NCI-H748 treated with DMSO at 0.1 percent for 48 hours (cell line): ENCODE measurements at places on chromosomes 1 and 21.

- no peak for DNase-seq
Observed at GRCh38 chr1:54940042-54940441, 40.4 kb upstream of the TMEM61 start.

- no peak for DNase-seq
Observed at GRCh38 chr1:36023098-36023769, 60.7 kb upstream of the TEKT2 start.

GRCh38 chr1:156550346-156550745, 22.0 kb downstream of the IQGAP3 start:
- no peak for DNase-seq

DNA sequence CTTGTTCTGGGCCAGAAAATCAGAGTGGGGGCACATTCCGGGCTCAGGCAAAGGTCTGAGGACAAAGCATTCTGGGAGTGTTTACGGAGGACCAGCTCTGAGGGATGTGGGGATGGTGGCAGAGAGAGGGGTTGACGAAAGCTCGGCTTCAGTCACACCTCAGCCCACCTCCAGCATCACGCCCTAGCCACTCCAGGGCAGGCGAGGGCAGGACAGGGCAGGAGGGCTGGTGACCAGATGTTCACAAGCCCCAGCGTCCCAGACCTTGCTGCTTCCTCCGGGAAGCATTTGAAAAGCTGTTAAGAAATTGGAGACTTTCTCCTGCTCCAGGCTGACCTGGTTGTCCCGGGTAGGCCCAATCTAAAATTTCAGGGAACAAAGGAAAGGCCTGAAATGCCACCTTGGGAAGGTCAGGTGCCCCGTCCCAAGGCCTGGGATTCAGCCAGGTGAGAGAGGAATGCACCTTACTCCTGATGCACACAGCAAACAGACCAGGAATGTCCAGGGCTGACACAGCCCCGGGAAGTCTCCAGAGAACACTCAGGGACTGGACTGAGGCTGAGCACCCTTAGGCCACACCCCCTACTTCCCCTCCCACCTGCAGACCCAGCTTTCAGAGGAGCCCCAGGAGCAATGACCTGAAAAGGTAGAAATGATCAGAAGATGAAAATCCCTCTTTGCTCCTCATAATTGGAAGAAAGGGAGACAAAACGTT, 71.9 kb upstream of the KLHDC7A start:
- DNase-seq = no peak

DNA sequence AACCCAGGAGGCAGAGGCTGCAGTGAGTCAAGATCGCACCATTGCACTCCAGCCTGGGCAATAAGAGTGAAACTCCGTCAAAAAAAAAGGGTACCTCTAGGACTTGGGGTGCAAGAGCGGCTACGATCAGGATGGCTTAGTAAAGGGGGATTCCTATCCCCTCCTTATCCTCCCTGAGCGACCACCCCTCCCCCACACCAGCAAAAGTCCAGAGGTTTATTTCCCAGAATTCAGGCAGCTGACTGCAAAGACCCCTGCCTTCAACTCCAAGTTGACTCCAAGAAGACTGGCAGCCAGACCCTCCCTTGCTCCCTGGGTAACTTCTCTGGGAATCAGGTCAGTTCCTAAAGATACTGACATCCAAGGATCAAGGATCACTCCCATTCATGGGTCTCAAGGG, 12.4 kb upstream of the PRDM16 start:
- no peak for DNase-seq

DNA sequence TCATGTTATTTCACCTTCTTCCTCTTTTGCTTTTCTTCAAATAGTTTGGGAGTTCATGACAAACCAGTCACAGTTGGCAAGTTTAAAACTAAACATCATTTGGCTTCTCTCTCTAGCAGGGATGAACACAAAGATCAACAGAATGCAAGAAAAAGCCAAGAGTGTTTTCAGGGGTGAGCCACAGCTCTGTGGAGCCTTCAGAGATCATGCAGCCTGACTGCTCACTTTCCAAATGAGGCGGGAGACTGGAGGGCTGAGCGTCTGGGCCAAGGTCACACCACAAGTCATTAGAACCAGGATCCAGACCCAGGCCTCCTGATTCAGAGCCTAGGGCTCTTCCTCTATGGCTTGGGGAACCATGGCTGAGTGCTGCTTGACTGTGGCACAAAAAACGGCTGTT, 2.7 kb downstream of the DPT start:
- DNase-seq = no peak

GRCh38 chr1:87744056-87744455, 415.4 kb downstream of the LMO4 start:
- no peak for DNase-seq

DNA sequence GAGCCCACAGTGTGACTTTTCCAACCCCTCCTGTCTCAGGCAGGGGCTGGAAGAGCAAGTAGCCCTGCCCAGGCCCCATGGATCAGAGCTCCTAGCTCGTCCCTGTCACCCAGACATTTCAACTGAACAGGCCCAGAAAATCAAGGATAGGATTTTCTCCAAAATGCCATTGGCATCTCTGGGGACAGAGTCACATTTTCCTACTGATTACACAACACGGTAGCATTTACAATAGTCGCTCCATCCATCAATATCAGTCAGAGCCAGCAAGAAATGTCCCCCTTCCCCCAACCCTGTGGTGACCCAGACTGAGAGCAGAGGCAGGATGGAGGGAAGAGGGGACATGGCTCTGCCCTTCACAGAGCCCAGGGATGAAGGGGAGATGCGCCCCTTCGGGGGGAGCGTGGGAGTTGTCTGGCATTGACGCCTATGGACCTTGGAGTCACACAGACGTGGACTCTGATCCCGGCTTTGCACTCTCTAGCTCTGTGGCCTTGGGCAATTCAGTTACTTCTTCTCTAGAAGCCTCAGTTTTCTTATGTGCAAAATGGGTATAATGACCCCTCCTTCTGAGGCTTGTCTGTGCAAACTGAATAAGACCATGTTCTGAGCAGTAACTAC, 275.6 kb downstream of the FOXD2 start:
- DNase-seq = no peak

- no peak for DNase-seq
Observed at GRCh38 chr1:32981003-32981901, 16.6 kb upstream of the RNF19B start.

- DNase-seq = no peak
Observed at GRCh38 chr1:171296897-171297296, 17.1 kb upstream of the FMO4 start.

DNA sequence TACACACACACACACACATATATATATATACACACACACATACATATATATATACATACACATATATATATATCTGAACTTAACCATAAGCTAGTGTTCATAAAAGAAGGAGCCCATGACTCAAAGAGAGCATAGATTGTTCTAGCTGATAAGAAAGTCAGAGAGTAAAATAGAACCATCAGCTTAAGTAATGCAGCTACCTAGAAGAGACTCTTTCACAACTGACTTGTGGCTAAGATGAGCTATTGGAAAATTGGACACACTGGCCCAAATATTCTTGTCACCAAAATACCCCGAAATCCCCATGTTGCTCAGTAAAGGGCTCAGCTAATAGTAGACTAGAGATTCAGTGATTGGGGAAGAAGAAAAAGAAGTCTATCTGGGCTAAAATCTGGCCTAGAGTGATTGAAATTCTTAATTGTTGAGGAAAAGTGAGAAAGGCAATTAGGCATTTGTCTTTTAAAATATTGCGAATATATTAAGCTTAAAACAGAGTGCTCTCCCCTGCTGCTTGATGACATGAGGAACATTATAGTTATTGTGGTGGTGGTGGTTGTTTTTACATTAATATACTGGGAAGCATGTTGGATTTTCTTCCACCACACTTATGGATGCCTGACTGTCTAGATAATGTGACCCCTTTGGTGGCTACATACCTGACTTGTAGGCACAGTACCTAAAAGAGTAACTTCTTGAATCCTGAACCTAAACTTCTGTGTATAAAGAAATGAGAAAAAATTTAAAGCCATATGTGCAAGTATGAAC, 6.3 kb downstream of the SLAMF1 start:
- DNase-seq = no peak

- no peak for DNase-seq
Observed at GRCh38 chr21:25979845-25980616, 190.5 kb downstream of the APP start.

DNA sequence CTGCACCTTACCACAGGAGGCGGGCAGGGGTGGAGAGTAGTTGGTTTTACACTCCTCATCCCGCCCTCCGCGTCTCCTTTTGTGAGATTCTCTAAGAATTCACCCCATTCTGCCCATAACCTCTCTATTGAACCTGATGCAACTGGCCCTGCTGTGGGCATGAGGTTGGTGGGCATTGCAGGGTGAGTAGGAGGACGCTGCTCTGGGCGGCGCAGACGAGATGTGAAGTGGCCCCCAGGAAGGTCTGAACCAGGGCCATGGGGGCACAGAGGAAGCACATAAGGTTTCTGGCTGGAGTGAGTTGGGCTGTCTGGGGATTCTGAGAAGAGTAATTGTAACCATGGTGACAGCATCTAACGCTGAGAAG, 8.8 kb downstream of the PADI1 start:
- no peak for DNase-seq

DNA sequence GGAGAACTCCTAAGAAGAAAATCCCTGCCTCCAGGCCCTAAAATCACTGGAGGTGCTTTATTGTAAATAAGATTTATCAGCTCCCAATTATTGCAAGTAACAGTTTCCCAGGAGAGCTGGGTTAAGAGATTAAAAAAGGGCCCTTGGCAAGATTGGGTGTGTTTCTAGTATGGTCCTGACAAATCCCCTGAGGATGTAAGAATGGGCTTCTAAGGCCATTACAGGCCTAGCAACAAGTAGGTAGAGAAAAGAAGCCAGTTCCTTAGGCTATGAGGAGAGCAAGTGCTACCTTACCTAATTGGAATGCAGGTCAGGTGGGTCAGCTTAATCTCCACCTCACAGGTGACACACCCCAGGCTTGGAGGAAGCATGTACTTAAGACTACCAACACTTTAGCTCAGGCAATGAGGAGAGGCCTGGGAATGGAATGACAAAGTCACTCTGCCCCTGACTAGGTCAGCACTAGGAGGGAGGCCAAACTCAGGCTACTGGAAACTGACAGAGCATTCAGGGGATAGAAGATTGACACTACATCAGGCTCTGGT, 6.8 kb upstream of the OTUD7B start:
- no peak for DNase-seq

- DNase-seq = no peak
Observed at GRCh38 chr1:76335882-76336281, 261.3 kb downstream of the ST6GALNAC3 start.

- DNase-seq = no peak
Observed at GRCh38 chr1:6835139-6835538, 49.9 kb downstream of the CAMTA1 start.

GRCh38 chr1:236870721-236871120, 75.6 kb downstream of the MTR start:
- no peak for DNase-seq

- no peak for DNase-seq
Observed at GRCh38 chr1:147077936-147078605, 94.2 kb downstream of the PRKAB2 start.

- DNase-seq = no peak
Observed at GRCh38 chr1:196407358-196408051, 200.7 kb downstream of the KCNT2 start.

GRCh38 chr1:28718586-28719331, 18.0 kb upstream of the YTHDF2 start:
- no peak for DNase-seq

DNA sequence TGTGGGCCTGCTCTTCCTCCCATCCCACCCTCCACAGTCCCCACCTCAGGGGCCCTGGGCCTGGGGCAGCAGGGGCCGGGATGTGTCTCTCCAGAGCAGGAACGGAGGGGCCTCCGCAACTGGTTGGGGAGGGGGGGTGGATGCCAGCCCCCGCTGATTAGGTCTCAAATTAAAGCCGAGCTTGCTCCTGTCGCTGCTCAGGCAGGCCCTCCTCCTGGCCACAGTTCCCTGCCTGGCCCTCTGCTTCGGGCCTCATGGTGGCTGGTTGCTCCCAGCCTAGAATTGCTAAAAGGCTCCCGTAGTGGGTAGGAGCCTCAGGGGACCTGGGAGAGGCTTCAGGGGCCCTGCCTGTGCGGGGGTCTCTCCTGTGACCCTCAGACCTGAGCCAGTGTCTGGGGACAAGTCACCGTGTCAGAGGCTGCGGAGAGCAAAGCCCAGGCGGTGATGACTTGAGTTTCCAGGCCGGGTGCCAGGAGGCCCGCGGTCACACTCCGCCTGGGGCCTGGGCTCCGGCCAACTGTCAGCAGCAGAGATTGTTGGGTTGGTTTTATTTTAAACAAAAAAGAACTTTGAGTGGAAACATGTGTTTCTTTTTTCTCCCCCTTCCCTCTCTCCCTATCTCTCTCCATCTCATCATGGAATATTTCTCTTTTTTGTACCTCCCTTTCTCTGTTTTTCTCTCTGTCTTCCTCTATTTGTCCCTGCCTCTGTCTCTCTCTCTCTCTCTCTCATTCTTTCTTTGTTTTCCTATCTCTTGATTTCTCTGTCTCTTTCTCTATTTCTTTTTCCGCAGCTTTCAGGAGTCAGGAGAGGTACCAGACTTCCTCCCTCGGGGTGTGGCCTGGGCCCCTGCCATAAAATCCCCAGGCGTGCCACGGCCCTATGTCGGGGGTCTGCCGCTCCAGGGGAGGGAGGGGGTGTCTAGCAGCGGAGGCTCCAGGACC, 20.0 kb upstream of the EPHA2 start:
- DNase-seq = no peak

DNA sequence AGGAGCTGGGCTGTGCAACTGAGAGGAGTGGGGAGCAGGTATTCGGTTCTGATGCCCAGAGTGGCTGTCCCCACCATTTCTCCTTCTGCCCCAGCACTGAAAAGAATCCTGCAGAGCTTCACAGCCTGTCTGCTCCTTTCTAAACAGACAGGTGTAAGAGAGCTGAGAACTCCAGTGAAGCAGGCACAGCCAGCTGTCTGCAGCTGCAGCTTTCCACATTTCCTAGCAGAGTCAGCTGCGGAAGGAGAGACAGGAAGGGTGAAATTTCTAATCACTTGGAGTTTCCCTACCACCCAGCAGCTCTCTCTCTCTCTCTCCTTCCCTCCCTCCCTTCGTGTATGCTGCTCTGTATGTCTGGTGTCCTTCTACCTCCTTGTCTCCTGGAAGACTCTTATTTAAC, 40.5 kb upstream of the GJB5 start:
- no peak for DNase-seq

DNA sequence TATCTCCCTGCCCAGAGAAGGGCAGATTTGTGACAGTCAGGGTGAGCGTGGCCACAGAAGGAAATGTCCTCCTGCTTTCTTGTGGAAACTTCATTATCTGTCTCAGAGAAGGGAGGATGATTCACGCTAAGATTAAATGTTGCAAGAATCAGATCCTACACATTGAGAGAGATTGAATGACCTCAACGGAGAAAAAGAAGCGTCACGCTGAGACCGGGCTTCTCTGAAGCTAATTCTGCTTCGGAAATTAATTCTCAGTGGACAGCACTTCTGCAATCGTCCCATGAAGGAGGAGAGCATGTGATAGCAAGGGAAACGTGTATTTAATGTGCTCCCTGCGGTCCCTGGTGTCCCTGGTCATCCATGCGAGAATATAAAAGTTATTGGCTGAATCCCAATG, 19.8 kb upstream of the C1orf21 start:
- no peak for DNase-seq

GRCh38 chr1:183148599-183148998, 37.5 kb upstream of the LAMC2 start:
- no peak for DNase-seq
